Right renal pelvis (tissue), 4 donors: ENCODE measurements at places on chromosomes 7 and 10.

- no peak for DNase-seq
Measured at GRCh38 chr10:1560535-1561192, 176.7 kb downstream of the ADARB2 start.

GRCh38 chr10:111098679-111099437 lies 22.0 kb downstream of the ADRA2A start:
- no peak for DNase-seq

- no peak for DNase-seq
Measured at GRCh38 chr10:16227674-16228073, 209.1 kb upstream of the PTER start.

GRCh38 chr7:42877862-42878261 lies 34.0 kb downstream of the C7orf25 start:
- DNase-seq: no peak

DNA sequence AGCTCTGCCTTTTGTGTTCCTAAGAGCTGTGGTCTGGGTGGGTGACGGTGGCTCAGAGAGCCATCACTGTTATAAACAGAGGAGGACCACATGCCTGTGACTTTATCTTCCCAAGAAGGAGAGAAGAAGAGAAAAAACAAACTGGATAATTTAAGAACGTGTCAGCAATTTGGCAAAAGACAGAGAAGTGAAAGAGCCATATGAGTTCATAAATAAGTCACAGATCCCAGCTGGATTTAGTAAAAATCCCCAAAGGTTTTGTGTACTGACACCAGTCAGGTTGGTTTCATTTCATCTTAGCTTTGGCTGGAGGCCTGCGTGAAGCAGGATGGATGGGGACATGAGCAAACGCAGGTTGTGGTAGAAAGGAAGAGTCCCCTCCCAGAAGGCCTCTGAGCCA lies 120.7 kb downstream of the CXCL12 start:
- DNase-seq: peak; percentile 33

GRCh38 chr10:51585742-51586141 lies 113.7 kb downstream of the CSTF2T start:
- no peak for DNase-seq

DNA sequence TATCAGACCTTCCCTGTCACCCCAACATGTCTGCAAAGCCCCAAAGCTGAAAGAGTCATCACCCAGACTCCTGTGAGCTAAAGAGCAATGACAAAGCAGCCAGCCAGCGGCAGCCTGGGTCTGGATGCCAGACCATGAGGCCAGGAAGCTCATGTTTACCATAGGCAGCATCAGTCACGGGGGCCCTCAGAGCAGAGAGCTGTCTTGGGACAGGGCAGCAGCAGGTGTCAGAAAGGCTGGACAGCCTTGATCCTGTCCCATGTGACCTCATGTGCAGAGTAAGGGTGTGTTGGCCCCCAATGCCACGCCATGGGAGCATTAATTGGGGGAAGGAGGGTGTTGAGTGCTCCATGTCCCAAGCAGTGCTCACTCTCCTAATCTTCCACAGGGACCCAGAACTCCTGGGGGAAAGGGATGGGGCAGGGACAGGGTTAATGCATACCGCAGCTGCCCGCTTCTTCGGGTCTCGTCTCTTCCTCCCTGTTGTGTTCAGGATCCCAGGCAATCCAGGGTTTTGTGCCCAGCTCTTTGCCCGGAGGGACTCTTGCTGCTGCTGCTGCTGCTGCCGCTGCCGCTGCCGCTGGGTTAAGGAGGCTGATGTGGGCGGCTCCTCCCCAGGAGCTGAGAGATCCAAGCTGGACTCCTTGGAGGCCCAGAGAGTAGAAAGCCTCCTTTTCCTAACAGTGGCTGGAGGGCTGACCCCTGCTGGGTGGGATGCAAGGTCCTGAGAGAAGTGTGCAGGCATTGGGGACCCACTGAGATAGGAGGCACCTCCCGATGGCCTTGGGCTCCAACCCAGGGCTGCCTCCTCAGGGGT lies 7.1 kb downstream of the CCDC201 start:
- DNase-seq: no peak

DNA sequence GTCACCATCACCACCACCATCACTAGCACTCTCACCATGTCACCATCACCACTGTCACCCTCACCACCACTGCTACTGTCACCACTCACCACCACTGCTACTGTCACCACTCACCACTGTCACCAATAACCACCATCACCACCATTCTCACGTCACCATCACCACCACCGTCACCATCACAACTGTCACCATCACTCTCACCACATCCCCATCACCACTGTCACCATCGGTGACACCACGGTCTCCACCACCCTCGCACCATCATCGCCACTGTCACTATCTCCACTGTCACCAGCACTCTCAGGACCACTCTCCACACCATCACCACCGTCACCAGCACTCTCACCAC lies 130.4 kb downstream of the MAD1L1 start:
- DNase-seq: no peak

DNA sequence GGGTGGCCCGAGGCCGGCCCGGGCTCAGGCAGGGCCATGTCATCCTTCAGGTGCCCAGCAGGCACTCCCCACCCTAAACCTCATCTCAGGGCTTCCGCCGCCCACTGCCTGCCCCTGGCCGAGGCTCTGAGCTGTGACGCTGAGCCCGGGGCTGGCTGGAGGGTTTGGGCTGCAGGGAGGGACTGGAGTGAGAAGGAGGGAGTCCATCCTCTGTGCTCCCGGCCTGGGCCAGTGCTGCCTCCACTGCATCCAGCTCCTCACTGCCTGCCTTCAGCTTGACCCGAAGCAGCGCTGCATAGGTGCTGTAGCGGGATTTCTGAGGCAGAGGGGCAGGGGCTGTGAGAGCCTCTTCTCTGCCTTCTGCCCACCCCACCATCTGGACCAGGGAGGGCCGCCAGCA lies 7.6 kb downstream of the NFKB2 start:
- no peak for DNase-seq

- DNase-seq: no peak
Measured at GRCh38 chr10:71065659-71066058, 146.7 kb upstream of the UNC5B start.

GRCh38 chr10:133326745-133327650 lies 9.7 kb downstream of the CALY start:
- DNase-seq: no peak

DNA sequence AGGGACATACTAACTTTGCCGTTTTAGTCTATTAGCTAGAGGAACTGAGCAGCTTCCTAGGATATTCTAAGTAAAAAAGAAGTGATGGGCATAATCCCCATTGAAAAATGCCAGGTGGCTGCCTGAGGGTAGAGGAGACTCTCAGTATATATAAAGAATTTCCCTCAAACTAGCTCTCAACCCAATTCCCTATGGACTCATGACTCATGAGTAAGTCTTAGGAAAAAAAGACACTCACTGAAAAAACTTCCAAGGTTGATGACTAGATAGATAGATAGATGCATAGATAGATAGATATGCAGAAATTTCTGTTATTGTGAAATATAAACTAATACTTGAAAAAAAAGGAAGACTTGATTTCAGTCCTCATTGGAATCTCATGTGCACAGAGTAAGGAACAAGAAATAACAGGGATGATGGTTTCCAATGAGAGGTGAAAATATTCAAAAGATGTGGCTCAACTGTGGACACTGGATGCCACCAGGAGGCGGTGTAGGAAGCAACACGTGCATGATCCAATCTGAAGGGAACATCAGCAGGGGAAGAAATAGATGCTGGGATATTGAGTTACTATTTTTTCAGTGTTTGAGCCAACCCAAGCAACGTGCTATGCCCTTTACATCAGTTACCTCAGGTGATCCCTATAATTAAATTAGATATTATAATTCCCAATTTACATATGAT lies 711.0 kb upstream of the LRRTM3 start:
- no peak for DNase-seq

DNA sequence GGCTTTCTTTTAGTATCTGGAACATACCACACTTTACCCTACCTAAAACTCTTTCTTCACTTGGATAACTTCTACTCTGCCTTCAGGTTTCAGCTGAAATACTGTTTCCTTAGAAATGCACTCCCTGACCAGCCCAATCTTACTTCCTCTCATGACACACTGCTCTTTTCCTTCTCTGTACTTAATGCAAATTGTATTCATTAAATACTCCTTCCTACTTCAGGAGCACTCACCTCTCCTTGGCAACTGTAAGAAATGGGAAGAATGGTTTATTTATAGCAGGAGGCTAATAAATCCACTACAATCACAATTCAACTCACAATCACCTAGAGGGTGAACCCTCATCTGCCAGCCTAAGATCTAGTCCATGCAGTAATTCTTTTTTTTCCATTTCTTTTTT lies 15.2 kb downstream of the ZCWPW1 start:
- DNase-seq: no peak

DNA sequence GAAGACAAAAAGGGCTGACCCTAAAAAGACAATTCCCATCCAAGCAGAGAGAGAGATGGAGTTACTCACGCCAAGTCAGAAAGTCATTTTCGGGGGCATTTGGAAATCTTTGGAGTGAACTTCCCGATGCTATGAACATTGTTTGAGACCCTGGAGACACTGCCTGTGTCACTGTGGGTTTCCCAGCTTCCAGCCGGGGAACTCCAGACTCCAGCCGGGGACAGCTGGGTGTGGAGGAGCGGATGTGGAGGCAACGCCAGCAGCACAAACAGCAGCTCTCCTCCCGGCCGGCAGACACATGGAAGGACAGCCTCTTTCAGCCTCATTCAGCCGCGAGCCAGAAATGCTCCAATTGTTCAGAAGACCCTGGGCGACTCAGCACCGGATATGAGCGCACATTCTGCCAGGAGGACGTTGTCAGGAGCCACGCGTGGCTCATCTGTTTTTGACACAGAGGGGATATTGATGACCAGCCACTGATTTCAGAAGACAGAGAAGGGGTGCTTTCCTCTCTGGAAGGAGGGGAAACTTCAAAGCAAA lies 97.6 kb downstream of the PRPF18 start:
- DNase-seq: no peak

- no peak for DNase-seq
Measured at GRCh38 chr10:7610651-7611389, 55.9 kb downstream of the ITIH5 start.

GRCh38 chr10:95819620-95820329 lies 63.8 kb downstream of the ENTPD1 start:
- no peak for DNase-seq

DNA sequence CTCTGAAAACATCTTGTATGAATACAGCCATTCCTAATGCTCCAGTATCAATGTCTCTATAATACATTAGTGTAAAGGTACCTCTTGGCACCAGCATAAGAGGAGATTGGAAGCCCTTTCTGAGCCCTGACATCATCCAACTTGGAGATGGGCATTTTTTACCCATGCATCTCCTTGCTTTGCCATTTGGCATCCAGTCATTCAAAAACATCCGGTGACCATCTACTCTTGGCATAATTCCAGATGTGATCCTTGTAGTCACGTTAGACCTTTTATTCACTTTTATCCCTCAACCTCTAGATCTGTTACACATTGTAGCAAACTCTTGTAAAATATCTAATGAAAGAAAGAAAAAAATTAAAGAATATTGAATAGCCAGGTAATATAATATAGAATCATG lies 17.9 kb upstream of the SGMS1 start:
- DNase-seq: no peak

- DNase-seq: no peak
Measured at GRCh38 chr7:24049296-24049695, 234.7 kb upstream of the NPY start.

DNA sequence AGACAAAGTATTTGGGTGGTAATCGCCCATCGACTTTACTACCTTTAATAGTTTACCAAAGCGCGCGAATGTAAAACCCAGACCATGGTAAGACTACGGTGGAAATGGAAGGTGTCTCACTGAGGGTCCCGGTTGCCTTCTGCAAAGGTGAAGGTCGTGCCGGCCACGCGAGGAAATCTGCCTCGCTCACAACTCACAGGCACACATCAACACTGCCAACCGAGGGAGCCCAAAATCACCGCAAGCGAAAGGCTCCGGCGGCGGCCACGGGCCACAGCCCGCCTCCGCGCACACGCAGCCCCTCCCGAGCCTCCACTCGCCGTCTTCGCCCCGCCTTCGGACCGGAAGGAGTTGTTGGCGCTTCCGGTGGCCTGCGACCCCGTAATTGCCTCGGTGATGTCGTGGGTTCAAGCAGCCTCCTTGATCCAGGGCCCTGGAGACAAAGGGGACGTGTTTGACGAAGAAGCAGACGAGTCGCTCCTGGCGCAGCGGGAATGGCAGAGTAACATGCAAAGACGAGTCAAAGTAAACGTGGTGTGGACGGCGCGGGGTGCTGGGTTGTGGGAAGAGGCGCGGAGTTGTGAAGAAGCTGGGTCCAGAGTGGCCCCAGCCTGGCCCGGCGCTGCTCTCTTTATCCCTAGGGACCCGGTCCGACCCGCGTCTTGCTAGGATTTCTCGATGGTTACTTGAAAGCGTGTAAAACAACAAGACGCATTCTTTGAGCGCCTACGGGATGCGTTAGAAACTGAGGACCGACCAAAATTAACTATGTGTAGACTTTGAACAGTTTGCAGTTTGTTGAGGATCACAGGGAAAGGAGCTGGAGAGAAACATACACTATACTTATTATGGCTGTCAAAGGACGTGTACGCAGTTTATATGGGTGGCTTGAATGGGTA lies at the start of gene YAE1:
TSS of gene YAE1 (plus strand) at position 382 of the 899 bp plus-strand sequence. CDS start at position 397, 15 bp downstream.
- DNase-seq: peak; percentile 65

DNA sequence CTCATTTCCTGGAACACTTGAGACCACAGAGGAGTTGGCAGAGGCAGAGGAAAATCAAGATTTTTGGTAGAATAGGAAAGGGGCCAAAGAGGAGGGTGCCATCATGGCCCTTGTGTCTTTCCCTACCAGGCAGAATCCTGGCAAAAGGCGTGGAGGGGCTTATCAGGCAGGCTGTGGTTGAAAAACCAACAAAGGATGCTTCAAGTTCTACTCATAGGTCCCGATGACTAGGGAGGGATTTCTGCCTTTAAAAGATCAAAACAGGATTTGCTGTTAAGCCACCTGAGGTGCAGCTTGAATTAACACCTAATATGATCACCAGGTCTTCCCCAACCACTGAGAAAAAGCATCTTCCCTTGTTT lies 45.7 kb downstream of the BPGM start:
- DNase-seq: no peak

DNA sequence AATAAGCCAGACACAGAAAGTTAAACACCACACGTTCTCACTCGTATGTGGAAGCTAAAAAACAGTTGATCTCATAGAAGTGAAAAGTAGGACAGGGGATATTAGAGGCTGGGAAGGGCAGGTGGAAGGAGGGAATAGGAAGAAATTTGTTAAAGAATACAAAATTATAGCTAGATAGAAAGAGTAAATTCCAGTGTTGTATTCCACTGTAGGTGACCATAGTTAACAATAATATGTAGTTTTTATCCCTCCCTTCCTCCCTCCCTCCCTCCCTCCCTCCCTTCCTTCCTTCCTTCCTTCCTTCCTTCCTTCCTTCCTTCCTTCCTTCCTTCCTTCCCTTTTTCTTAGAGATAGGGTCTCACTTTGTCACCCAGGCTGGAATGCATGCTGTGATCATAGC lies 19.9 kb upstream of the MEST start:
- no peak for DNase-seq

DNA sequence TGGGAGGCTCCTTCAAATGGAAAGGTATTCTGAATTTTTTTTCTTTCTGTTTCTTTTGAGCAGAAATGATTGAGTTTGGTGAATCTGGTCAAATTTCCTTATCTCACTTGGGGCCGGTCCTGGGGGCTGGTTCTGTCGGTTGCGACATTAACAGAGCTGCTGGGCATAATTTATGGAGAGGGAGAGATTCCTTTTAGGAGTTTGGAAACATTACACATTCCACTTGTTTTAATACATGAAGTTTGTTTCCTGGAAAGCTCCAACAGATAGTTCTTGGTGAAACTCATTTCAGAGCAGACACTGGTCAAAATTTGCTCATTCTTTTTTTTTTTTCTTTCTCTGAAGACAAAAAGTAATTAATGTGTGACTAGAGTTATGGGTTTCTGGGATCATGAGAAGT lies 129.9 kb downstream of the ABCA13 start:
- no peak for DNase-seq

GRCh38 chr7:101018271-101019167 lies 1.4 kb upstream of the MUC17 start:
- DNase-seq: no peak
